Naive B cell (primary cell): ENCODE measurements at places on chromosomes 13 and 19. TPM values are rescaled to one million over a fixed set of nuclear protein-coding genes. Genes with fewer than 3 reads are reported as not detected.

Gene PCDH8
- not detected for polyA plus RNA-seq

DNA sequence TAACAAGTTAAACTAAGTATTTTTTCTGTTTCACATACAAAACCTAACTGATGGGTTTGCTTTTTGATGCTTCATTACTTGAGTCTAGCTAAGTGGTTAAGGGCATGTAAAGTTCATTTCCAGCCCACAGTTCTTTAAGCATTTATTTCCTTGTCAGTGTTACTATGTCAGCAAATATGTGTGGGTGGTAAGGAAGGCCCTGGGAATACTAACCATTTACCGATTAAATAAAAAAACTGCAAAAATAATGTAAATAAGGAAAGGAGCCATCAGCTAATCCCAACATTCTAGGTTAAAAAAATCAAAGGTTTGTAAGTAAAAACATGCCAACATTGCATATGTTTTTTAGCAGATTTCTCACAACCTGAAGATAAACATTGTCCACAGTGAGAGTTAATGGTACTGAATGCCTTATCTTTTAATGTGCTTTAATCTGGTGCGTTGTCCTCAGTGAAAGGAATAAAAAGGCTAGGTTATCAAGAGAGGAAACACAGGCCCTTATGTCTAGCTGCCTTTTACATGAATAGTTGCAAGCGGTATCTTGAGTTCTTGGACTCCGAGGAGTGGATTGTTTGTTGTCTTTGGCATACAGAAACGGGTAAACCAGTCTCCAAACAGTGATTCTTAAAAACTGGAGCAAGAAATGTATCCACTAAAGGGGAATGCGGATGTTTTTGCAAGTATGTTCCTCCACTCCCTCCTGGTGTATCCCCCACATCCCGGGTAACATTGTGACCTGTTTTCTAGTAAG, 949.6 kb upstream of the SLC10A2 start:
- DNase-seq = no peak

- DNase-seq = no peak
Observed at GRCh38 chr13:112347986-112348385, 28.2 kb upstream of the SPACA7 start.

GRCh38 chr19:56310462-56310861, 4.2 kb downstream of the ZSCAN5A start:
- DNase-seq = no peak

- DNase-seq = no peak
Observed at GRCh38 chr13:91836553-91836952, 438.1 kb downstream of the GPC5 start.

GRCh38 chr19:18167011-18167410, 6.6 kb upstream of the IFI30 start:
- no peak for DNase-seq

Gene C19orf33
- not detected for polyA plus RNA-seq

DNA sequence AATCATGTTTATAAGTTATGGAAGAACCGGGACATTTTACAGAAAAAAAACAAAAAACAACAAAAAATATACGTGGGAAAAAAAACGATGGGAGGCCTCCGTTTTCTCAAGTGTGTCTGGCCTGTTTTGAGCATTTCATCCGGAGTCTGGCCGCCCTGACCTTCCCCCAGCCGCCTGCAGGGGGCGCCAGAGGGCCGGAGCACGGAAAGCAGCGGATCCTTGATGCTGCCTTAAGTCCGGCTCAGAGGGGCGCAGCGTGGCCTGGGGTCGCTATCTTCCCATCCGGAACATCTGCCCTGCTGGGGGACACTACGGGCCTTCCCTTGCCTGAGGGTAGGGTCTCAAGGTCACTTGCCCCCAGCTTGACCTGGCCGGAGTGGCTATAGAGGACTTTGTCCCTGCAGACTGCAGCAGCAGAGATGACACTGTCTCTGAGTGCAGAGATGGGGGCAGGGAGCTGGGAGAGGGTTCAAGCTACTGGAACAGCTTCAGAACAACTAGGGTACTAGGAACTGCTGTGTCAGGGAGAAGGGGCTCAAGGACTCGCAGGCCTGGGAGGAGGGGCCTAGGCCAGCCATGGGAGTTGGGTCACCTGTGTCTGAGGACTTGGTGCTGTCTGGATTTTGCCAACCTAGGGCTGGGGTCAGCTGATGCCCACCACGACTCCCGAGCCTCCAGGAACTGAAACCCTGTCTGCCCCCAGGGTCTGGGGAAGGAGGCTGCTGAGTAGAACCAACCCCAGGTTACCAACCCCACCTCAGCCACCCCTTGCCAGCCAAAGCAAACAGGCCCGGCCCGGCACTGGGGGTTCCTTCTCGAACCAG, 1.8 kb upstream of the APOE start:
- DNase-seq = peak; percentile 61

Gene CYP4F8
- polyA plus RNA-seq = not detected

GRCh38 chr19:18467978-18468377, 30.0 kb upstream of the ISYNA1 start:
- no peak for DNase-seq

DNA sequence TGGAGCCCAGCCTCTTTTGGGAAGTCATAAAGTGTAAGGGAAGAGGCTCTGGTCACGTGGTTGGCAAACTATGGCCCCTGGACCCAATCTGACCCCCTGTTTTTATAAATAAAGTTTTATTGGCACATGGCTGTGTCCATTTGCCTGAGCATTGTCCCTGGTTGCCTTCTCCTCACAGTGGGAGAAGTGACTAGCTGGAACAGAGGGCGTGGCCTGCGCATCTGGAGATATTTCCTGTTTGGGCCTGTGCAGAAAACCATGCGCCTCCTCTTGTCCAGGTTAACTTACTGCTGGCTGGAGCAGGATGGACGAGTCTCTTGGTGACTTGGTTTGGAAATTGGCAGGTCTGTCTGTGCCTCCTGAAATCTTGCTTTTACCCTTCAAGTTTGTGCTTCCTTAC, 48.3 kb downstream of the KDM4B start:
- no peak for DNase-seq

Gene ETV2
- polyA plus RNA-seq = not detected

DNA sequence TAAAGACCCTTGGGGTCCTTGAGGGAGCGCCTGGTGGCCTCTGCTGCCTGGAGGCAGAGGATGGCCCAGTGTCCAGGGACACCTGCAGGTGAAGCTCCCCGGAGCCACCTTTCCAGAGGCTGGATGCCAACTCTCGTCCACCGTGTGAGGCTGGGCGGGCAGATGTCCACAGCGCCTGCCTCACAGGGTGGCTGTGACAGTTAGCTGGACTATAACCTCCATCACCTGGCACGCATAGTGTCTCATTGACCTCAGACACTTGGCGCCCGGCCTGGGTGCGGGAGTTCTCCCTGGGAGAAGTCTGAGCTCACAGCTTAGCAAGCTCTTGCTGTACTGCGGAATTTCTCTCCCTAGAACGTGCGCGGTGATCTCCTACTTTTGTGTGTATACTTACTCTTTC, 9.8 kb downstream of the BICRA start:
- DNase-seq = no peak

- no peak for DNase-seq
Observed at GRCh38 chr13:23753458-23753857, 135.7 kb downstream of the MIPEP start.

- DNase-seq = no peak
Observed at GRCh38 chr19:48819366-48819816, 8.6 kb upstream of the BCAT2 start.

DNA sequence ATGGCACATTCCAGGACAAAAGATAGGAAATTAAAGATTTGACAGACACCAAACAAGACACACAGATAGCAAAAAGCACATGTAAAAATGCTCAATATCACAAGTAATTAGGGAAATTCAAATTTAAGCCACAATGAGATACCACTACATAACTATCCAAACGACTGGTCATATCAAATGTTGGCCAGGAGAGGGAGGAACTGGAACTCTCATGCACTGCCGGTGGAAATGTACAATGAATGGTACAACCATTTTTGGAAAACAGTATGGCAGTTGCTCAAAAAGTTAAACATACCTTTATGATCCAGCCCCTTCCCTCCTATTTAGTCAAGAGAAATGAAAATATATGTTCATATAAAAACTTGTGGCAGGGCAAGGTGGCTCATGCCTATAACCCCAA, 36.8 kb upstream of the CYP2S1 start:
- no peak for DNase-seq

Gene ZNF625
- 0.47 TPM for polyA plus RNA-seq

Gene KIR3DL1
- 0.26 TPM for polyA plus RNA-seq

GRCh38 chr13:45752510-45752909, 50.4 kb downstream of the CBY2 start:
- no peak for DNase-seq

Gene URAD
- polyA plus RNA-seq = not detected

- DNase-seq = no peak
Observed at GRCh38 chr13:96816874-96817273, 177.4 kb downstream of the OXGR1 start.

- DNase-seq = no peak
Observed at GRCh38 chr13:95605448-95606125, 38.9 kb downstream of the DZIP1 start.

GRCh38 chr19:57280165-57280961, at the start of gene ZNF460:
TSS of gene ZNF460 (plus strand) at chr19:57280485. CDS start at chr19:57280807, 322 bp downstream.
- peak; percentile 95 for DNase-seq

Gene CGB2
- not detected for polyA plus RNA-seq

Gene MAN2B1
- polyA plus RNA-seq = 64.1 TPM

Gene PEAK3
- 0.30 TPM for polyA plus RNA-seq

GRCh38 chr13:99322297-99323103, 15.3 kb upstream of the GPR183 start:
- DNase-seq = no peak

DNA sequence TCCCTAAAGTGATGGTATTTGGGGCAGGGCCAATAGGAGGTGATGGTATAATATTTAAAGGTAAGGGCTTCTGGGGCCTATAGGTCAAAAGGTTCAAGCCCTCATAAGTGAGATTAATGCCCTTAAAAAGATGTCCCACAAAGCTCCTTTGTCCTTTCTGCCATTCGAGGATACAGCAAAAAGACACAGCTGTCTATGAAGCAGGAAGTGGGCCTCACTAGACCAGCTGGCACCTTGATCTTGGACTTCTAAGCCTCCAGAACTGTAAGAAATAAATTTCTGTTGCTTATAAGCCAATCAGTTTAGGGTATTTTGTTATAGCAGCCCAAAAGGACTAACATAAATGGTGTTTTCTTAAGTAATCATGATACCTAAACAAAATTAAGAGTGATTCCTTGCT, 27.2 kb upstream of the POU4F1 start:
- DNase-seq = no peak

DNA sequence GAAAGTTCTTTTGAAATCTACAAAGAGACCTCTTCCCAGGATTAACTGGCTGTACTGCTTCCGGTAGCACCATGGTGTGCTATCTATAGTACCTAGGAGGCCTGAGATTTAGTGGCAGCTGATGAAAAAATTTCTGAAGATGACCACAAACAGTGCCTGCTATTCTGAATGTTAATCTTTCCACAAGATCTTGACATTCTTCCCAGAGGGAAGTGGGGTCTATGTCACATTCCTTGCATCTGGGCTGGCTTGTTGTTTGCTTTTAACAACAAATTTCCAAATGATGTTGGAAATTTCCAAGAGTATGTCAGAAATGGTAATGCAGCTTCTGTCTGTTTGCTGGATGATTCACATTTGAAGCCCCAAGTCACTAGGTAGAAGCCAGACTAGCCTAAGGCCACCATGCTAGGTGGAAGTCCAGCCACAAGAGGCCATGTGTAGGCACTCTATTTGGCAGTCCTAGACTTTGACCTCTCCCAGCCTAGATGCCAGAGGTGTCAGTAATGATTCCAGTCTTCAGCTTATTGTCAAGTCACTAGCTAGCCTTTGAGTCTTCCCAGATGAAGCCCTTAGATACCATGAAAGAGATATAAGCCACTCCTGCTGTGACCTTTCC, 22.1 kb downstream of the SPART start:
- DNase-seq = no peak

- peak; percentile 54 for DNase-seq
Observed at GRCh38 chr19:18865973-18866799, 29.8 kb downstream of the CERS1 start.

DNA sequence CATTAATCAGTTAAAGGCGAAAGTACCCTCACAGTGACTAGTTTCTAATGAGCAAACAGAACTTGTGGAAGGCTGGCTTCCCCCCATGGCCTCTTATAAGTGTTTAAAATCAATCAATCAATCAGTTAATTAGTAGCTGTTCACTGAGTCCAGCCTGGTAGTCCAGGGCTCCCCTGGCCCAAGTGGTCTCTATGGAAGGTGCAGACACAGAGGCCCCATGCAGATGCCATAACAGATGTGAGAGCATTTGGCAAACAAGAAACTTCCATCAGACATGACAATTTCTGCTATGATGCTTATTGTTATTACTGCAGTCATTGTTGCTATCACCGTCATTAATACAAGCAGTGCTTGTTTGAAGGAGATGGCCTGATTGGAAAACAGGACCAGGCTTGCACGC, 179.0 kb upstream of the TSHZ3 start:
- DNase-seq = no peak

DNA sequence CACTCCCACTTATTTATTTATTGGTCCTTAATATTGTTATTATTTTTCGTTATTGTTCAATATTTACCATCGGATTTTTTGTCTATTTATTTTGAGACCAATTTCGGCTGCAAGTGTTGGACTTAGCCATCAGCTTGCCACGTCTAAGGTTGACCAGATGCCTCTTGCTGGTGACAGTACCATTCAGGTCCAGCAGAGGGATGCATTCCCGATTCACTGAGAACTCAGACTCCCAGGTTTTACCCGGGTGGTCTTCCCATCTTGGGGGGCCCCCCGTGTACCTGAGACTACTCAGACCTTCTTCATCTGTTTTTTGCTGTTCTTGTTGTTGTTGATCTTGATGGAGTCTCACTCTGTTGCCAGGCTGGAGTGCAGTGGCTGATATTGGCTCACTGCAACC, 1435.2 kb downstream of the UQCRFS1 start:
- no peak for DNase-seq

DNA sequence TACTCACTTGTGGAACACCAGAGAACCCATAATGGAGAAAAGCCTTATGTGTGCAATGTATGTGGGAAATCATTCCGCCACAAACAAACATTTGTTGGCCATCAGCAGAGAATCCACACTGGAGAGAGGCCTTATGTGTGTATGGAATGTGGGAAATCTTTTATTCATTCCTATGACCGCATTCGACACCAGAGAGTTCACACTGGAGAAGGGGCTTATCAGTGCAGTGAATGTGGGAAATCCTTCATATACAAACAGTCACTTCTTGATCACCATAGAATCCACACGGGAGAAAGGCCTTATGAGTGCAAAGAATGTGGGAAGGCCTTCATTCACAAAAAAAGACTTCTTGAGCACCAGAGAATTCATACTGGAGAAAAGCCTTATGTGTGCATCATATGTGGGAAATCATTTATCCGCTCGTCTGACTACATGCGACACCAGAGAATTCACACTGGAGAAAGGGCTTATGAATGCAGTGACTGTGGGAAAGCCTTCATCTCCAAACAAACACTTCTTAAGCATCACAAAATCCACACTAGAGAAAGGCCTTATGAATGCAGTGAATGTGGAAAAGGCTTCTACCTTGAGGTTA, 10.9 kb downstream of the ZNF549 start:
- DNase-seq = no peak
